Right forelimb (tissue), 1 donor: ENCODE measurements at places on chromosomes 13 and 19.

GRCh38 chr19:11345122-11345803 is 805 bp downstream of the TMEM205 start:
- no peak for DNase-seq

DNA sequence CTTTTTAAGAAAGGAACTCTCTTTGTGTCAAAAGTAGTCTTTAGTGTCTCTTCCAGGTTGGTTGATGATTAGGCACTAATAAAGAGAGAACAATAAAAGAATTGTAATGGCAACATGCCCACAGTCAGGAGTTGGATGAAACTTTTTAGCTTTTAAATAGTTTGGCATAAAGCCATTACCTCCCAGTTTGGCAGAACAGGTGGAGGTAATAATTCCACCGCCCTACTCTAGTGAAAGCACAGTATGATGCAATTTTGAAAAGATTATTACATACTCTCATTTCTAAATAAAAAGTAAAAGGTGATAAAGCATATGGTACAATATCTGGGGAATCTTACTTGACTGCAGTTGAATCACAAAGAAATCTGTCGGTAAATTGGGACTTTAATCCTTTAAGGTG is 497.6 kb downstream of the SUCLA2 start:
- no peak for DNase-seq

GRCh38 chr13:44726778-44727177 is 150.6 kb upstream of the TSC22D1 start:
- no peak for DNase-seq

DNA sequence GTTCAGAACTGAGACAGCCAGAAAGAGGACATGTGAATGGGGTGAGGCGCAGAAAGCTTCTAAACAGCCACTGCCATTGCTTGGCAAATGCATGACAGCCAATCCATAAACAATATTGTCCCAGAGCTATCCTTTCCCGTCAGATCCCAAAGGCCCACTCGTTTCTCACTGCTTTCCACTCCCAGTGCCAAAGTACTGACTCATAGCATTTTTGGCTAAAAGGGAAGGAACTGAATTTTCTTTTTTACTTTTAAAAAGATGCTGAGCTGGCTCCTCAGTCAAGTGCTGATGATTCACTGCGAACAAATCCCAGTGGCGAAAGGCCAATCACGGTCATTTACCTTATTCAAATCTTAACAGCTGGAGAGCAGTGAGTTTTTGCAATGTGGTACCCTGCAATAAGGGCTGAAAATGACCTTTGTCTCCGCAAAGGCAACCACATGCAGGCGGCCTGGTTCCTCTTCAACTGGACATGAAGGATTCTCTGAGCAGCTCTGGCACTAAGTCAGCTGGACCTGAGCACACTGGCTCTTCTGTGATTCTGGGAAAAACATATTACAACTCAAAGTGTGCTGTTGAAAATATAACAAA is 151.7 kb downstream of the DCLK1 start:
- DNase-seq: peak; percentile 81

GRCh38 chr13:79533781-79534400 is 52.9 kb downstream of the NDFIP2 start:
- DNase-seq: no peak

- peak; percentile 91 for DNase-seq
These were observed 310.9 kb downstream of the ZNF536 start for GRCh38 chr19:30682999-30683536.

GRCh38 chr19:44587963-44588770 is 25.2 kb upstream of the IGSF23 start:
- DNase-seq: no peak

DNA sequence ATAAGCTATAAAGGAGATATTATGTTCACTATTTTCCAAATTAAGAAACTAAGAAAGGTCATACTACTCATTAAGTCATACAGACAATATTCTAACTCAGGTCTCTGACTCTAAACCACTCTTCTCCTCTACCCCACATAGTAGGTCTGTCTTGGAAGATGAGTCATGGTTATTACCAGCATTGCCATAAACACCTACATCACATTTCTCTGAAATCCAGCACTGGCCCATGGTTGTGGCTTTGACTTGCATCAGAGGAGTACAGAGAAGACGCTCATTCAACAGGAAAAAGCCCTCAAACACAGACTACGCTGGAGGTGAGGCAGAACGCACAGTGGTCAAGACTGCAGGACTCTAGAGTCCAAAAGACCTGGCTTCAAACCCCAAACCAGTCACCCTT is 476.8 kb downstream of the COG6 start:
- DNase-seq: no peak

DNA sequence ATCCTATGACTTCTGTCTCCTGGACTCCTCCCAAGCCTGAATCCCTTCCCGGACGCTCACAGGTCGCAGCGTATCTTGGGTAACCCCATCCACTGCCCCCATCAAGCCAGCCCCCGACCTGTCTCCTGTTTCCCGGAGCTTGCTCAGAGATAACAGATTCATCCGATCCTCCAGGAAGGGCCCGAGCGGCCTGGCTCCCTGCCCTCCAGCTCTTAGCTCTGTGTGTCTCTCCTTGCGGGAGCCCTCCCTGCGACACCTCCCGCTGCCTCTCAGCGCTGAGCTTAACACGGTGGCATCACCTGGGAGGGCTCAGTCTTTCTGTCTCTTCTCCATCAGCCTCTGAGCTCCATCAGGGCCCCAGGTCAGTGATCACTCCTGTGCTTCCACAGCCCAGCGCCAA is 4.3 kb upstream of the TMEM255B start:
- no peak for DNase-seq

DNA sequence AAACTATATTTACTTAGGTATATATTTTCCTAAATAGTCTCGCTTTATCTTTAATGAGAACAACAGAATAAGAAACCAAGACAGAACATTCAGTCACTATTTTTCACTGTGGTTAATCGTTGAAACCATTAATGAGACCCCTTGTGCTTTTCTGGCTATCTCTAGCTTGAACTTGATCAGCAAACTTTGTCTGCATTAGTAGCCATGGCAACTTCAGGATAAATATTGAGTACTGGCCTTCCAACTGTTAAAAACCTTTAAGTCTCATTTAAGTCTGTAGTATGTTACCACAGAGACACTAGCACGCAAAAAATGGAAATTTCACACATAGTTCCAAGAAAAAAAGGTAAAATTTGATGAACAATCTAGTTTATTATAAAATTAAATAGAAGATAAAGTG is 946.0 kb downstream of the SLITRK5 start:
- DNase-seq: no peak

DNA sequence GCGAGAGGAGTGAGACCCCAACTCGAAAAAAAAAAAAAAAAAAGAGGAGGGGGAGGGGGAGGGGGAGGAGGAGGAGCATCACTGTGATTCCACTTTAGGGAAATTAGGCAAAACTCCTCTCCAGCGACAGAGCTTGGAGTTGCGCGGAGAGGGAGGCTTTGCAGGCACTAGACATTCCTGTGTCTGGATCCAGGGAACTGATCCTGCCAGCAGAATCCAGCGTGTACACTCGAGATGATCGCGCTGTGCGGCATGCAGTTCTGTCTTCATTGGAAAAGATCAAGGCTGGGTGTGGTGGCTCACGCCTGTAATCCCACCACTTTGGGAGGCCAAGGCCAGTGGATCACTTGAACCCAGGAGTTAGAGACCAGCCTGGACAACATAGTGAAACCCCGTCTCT is 29.6 kb upstream of the KLF2 start:
- DNase-seq: no peak
